H9 (cell line): ENCODE measurements at places on chromosomes 7 and 10.

- peaks cover 6% of the 10 kb centered on the region; the same call in 1 of the 2 replicates for H3K4me1 ChIP-seq
These were observed 38.7 kb upstream of the CDK1 start for GRCh38 chr10:60739558-60739957.

- no peak for DNase-seq
- H3K4me1 ChIP-seq = peaks cover 8% of the 10 kb centered on the region; the same call in 1 of the 2 replicates
- no peak overlapping the region for H3K27ac ChIP-seq
- H3K4me3 ChIP-seq = no peak overlapping the region
- H3K27me3 ChIP-seq = no peaks in the 10 kb centered on the region
These were observed 30.6 kb downstream of the IL15RA start for GRCh38 chr10:5946786-5947185.

- H3K27ac ChIP-seq = no peak overlapping the region
- no peaks in the 10 kb centered on the region for H3K27me3 ChIP-seq
- no peaks in the 10 kb centered on the region for H3K4me1 ChIP-seq
- H3K36me3 ChIP-seq = no peaks in the 10 kb centered on the region
These were observed 21.1 kb upstream of the AUTS2 start for GRCh38 chr7:69577221-69577620.

DNA sequence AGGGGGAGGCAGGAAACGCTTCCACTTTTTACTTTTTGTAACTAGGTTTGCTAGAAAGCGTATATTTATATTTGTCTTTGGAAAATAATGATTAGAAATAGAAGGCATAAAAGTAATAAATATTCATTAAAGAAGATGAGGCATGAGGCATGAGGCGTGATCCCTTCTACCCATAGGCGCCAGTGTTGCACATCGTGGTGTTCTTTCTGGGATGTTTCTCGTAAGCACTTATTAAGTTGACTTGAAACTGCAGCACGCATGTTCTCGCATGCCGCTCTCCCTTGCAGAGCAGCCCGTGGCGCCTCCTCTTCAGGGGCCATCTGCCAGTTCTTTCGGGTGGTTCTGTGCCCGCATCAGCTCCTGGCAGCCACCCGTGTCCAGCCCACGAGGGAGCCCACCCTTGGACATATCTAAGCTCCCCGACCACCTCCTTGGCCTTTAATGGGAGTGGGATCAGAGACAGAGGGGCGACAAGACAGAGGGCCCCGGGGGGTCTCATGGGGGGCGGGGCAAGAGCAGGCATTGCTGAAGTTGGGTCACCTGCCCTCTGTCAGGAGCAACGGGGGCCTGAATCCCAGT is 28.5 kb upstream of the CSGALNACT2 start:
- H3K27ac ChIP-seq = no peak overlapping the region
- H3K27me3 ChIP-seq = no peaks in the 10 kb centered on the region; the same call in 1 of the 2 replicates
- no peak overlapping the region for H3K4me3 ChIP-seq
- no peak for DNase-seq

GRCh38 chr7:140625908-140626868 is 14.4 kb downstream of the DENND2A start:
- H3K4me1 ChIP-seq = peaks cover 3% of the 10 kb centered on the region; the same call in 1 of the 2 replicates
- DNase-seq = peak; percentile 94
- no peaks in the 10 kb centered on the region for H3K27me3 ChIP-seq
- no peaks in the 10 kb centered on the region; the same call in 1 of the 2 replicates for H3K36me3 ChIP-seq

- peaks cover 13% of the 10 kb centered on the region for H3K36me3 ChIP-seq
- no peaks in the 10 kb centered on the region; the same call in 1 of the 2 replicates for H3K4me1 ChIP-seq
- H3K27me3 ChIP-seq = no peaks in the 10 kb centered on the region
- DNase-seq = no peak
- no peak overlapping the region for H3K27ac ChIP-seq
- no peak overlapping the region for H3K4me3 ChIP-seq
These were observed 42.1 kb downstream of the FAM53B start for GRCh38 chr10:124701881-124702656.

- H3K27ac ChIP-seq = no peak overlapping the region
- no peaks in the 10 kb centered on the region for H3K4me1 ChIP-seq
- H3K27me3 ChIP-seq = no peaks in the 10 kb centered on the region
- DNase-seq = no peak
- no peaks in the 10 kb centered on the region for H3K36me3 ChIP-seq
These were observed 313.0 kb upstream of the NPVF start for GRCh38 chr7:25541094-25541821.

- H3K27me3 ChIP-seq = no peaks in the 10 kb centered on the region
- no peaks in the 10 kb centered on the region for H3K4me1 ChIP-seq
- no peaks in the 10 kb centered on the region for H3K36me3 ChIP-seq
- no peak overlapping the region for H3K4me3 ChIP-seq
- no peak overlapping the region for H3K27ac ChIP-seq
These were observed 167.9 kb upstream of the PFKP start for GRCh38 chr10:2899246-2899951.
